ENCODE measurements at places on chromosomes 4 and X.

GRCh38 chr4:73860181-73860580 is 7.1 kb downstream of the PF4V1 start:
- no peak for DNase-seq

- DNase-seq: no peak
Observed at GRCh38 chrX:73215246-73215645, 595 bp upstream of the NAP1L2 start.

DNA sequence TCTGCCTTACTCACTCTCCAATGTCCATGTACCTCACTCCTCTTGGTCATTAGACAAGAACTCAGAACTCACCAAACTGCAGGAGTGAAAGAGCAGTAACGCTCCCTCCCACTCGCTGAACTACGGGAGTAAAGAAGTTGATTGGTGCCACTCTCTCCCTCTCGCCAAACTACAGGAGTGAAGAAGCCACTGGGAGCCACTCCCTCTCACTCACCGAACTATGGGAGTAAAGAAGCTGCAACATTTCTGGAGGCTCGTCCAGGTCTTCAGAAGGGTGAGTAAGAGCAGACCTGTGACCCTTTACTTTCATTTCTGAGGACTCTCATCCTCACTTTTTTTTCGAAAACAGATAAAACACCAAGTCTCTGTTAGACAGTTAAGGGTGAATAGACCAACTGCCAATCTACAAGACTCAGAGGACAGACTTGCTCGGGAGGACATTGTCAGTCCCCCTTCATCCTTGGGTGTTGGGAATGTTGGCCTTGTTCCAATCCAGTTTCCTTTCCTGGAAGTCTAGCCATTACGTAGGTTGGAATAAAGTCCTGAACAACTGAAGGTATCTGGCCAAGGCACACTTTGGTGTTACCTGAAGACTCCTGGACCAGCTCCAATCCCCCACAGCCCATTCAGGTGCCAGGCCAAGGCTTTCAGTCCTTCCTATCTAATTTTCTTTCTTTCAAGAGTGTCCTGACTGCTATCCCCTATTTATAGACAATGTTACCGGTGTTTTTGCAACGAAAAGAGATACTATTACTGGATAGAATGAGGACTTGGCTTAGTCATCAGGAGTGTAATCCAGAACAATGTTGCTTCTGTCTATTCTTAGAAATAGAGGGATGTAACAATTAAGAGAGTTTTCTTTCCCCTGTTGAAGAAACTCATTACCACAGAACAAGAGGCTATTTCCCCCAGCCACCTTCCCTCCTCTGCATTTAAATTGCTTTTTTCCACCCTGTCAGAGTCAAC is 11.0 kb upstream of the COL25A1 start:
- DNase-seq: no peak

GRCh38 chrX:110430293-110431076 is 71.8 kb downstream of the RTL9 start:
- no peak for DNase-seq

GRCh38 chrX:96425200-96425599 is 259.4 kb upstream of the DIAPH2 start:
- DNase-seq: no peak
